CD4-positive, alpha-beta T cell treated with Interferon alpha-2 for 1 hour (primary cell): ENCODE measurements at places on chromosomes 13 and 19.
A peak's percentile ranks its signal among the peaks of the same experiment; 100 is the strongest.

DNA sequence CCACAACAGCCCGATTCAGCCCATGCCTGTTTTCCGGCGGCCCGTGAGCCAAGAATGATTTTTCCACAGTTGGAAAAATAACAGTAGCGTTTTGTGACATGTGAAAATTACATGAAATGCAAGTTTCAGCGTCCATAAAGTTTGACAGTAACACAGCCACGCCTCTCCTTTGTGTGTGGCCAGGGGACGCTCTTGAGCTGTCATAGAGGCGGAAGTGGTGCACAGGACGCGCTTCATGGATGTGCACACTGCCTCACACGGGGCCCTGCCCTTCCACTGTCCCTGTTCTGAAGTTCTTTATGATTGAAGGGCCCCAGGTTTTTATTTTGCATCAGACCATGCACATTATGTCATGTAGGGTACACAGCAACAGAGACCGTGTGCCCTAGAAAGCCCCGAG, 12.4 kb upstream of the ELAVL1 start:
- DNase-seq: peak; percentile 57

GRCh38 chr13:48496271-48497161, 36.4 kb downstream of the RCBTB2 start:
- DNase-seq: peak; percentile 20

- no peak for DNase-seq
Measured at GRCh38 chr13:50932091-50932490, 22.5 kb downstream of the RNASEH2B start.

DNA sequence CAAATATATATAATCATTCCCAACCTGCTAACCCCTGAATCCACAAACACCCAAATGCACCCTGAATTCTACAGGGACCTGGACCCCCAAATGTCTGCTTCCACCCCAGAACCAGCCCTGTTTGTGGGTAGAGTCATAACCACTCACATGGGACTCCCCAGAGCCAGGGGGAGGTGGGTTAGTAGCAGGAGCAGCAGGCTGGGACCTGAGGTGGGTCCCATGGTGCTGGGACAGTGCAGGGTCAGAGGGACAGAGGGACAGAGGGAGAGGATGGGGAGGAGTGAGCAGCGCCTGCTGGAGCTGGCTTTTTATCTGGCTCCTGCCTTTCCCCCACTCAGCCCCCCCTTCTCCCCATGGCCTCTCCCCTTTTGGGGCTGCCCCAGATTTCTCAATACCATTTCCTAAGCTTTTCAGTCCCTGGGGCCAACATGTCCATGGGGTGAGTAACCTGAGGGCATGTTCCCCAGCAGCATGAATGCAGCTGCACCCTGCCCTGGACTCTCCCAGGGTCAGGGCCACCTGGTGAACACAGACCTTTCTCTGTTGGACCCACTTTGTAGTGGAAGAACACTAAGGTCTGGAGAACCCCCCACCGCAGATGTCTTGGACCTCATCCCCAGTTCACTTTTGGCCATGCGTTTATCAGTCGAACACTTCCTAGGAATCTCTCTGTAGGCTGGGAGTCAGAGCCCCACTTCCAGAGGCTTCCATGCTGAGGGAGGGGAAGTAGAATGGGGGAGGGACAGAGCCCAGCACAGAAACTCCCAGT, at the start of gene C3:
TSS of gene C3 (minus strand) at position 282 of the 769 bp plus-strand sequence. CDS start at position 221, 61 bp downstream.
- DNase-seq: peak; percentile 53

GRCh38 chr13:96527497-96527896, 437.6 kb downstream of the HS6ST3 start:
- DNase-seq: no peak

- DNase-seq: no peak
Measured at GRCh38 chr19:50696094-50696483, 23.5 kb downstream of the SHANK1 start.

GRCh38 chr13:48220592-48220980, 12.4 kb upstream of the ITM2B start:
- no peak for DNase-seq

DNA sequence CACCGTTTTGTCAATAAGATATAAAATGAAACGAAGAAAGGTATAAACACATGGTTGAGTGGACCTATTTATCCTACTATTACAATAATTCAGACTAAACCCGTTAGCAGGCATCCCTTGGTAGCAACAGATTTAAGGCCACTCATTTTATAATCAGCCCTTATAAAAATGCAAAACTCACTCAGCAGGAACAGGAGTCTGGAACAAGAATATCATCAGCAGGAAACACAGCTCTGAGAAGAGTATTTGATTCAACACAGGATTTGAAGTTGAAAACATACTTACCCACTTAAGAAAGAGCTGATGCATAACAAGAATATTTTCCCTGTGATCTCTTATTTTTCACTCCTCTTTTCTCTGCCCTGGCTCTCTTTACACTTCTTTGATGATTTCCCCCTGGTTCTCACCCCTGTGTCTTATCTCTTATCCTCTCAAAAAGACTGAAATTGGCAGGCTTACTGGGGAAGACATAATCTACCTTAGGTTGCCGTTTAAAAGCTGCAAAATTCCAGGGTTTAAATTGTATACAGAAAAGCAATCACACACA, 1722.7 kb downstream of the SLITRK5 start:
- no peak for DNase-seq

GRCh38 chr13:99290894-99291293, 16.3 kb downstream of the GPR183 start:
- no peak for DNase-seq

GRCh38 chr19:13920940-13921747, 15.1 kb downstream of the CC2D1A start:
- DNase-seq: peak; percentile 20

DNA sequence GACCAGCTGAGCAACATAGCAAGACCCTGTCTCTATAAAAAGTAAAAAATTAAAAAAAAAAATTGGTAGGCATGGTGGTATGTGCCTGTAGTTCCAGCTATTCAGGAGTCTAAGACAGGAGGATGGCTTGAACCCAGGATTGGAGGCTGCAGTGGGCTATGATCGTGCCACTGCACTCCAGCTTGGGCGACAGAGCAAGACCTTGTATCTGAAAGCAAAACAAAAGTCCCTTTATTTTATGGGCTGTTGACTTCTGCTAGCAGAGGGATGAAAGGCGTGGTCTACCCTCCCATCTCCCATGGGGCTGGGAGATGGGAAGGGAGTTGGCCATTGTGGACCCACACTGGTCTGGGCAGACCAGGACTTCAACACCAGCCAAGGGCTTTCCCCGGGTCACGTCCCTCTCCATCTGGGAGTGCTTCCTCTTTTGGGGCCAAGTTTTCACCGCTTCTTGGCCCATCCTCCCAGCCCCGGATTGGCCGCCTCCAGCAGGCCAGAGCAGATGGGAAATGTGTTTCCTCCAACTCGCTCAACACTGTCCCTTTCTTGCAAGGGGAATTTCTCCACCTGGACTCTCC, 2.2 kb upstream of the TNFSF9 start:
- peak; percentile 37 for DNase-seq

DNA sequence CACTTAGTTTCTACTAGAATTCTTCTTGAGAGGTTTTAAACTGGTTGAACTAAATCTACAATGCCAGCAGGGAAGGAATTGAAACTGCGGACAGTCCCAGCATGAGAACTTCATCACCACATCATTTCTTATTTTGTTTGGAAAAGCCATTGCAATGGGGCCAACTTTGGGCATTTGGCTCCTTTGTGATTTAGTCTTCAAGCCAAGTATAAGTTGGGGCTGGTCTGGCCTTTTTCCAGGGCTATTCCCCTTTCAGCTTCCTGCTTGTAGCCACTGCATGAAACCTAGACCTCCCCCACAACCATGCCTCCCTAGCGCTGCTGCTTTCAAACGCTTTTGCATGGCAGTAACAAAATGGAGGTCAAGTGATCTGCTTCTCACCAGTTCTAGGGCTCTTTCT, 142.3 kb downstream of the RGCC start:
- DNase-seq: no peak

GRCh38 chr19:4316956-4317355, 12.6 kb downstream of the FSD1 start:
- no peak for DNase-seq

DNA sequence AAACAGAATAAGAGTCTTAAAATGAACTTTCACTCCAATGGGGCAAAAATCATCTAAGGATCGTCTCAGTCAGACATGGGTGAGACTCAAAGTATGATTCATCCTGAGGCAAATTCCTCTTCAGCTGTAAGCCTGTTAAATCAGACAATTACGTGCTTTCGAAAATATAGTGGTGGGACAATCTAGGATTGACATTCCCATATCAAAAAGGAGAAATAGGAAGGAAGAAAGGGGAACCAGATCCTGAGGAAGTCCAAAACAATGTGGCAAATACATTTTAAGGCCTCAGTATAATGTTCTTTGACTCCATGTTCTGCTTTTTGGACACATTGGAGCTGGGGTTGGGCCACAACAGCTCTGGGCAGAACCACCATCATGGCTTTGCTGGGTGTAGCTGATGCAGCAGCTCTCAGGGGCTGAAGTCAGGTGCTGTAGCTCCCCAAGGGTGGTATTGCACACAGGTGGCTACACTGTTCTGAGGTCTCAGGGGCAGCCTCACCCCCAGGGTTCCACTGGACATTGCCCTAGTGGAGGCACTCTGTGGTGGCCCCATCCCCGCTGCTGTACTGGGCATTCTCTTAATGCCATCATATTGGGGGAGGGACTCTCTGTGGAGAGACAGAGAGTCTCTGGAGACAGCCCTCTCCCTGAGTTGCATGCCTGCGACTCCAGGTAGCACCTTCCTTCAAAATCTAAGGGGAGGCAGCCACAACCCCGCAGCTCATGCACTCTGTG, 5.7 kb upstream of the FPR3 start:
- no peak for DNase-seq

DNA sequence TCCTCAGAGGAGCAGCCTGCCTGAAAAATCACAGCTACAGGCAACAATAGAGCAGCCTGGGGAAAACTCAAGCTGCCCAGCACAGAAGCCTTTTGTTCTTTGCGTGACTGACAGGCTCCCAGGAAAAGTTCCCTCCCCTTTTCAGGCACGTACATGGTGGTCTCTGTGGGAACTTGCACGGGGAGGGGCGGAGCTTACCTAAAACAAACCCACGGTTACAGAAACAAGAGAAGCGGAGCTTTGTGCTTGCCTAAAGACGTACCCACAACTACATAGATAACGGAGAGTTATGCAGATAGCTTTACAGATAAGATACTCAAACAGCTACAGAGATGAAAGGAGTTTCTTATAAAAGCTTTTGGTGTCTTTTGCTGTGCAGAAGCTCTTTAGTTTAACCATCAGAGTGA, 11.4 kb downstream of the ETFB start:
- peak; percentile 61 for DNase-seq

GRCh38 chr13:36979361-36980050, 19.6 kb downstream of the ALG5 start:
- DNase-seq: no peak

DNA sequence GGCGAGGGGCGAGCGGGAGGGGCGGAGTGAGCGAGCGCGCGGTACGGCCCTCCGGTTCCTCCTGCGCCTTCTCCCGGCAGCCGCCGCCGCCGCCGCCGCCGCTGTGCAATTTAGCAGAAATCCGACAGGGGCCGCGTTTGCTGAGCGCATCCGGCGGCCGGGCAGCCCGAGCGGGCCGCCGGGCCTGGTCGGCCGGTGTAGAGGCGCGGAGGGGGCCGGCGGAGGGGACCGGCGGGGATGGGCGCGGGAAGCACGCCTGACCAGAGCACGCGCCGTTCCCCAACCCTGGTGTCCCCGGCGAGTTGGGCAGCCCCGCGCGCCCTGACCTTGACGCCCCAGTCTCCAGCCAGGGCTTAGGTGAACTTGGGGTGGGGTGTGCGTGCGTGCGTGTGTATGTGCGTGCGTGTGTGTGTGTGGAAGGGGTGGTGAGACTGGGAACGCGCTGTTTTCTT, 144.5 kb upstream of the ZNF536 start:
- DNase-seq: no peak

GRCh38 chr13:65260946-65261891, 1968.9 kb downstream of the PCDH9 start:
- no peak for DNase-seq

DNA sequence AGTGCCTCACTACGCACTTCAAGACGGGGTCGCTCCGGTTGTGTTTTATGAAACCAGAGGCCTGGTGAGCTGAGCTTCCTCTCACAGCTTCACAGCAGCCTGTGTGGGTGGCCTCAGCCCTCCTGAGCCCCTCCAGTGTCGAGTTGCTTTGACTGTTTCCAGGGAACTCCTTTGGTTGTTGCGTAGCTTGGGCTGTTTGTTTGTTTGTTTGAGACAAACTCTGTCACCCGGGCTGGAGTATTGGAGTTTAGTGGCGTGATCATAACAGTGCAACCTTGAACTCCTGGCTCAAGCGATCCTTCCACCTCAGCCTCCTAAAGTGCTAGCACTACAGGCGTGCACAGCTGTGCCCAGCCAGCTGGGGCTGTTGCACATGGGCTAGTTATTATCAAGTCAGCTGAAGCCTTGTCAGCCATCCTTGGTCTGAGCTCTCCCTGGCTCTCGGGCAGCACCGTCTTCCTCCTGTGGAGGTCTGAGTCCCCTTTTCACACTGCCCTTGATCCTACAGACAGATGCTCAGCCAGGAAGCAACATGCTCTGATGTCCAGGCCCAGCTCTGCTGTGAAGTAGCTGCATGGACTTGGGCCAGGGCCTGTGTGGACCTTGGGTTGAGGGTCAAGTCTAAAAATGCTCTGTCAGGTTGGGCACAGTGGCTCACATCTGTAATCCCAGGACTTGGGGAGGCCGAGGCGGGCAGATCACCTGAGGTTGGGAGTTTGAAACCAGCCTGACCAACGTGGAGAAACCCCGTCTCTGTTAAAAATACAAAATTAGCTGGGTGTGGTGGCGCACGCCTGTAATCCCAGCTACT, 10.2 kb downstream of the DOT1L start:
- no peak for DNase-seq

GRCh38 chr13:55483626-55484158, 1657.0 kb upstream of the PRR20A start:
- DNase-seq: no peak

- peak; percentile 89 for DNase-seq
Measured at GRCh38 chr19:39401549-39402345, 4.9 kb upstream of the ZFP36 start.

DNA sequence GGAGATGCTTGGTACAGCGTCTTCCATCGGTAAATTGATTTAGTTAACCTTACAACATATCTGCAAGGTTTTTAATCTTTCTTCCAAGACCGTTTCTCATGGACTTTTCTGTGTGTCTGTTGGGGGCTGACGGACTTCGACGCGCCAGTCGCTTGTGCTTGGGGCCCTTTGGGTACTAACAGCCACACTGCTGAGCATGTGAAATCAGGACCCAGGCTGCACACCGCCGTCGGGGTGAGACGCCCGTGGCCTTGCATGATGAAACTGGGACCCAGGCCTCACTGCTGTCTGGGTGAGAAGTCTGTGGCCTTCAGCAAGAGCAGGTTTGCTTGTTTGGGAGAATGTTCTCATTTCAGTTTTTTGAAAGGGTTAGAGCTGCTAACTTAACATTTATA, 9.8 kb downstream of the ATP4B start:
- DNase-seq: no peak

GRCh38 chr13:40113643-40114304, 458.3 kb downstream of the COG6 start:
- no peak for DNase-seq

- DNase-seq: peak; percentile 40
Measured at GRCh38 chr13:48078251-48078656, 16.6 kb downstream of the MED4 start.

DNA sequence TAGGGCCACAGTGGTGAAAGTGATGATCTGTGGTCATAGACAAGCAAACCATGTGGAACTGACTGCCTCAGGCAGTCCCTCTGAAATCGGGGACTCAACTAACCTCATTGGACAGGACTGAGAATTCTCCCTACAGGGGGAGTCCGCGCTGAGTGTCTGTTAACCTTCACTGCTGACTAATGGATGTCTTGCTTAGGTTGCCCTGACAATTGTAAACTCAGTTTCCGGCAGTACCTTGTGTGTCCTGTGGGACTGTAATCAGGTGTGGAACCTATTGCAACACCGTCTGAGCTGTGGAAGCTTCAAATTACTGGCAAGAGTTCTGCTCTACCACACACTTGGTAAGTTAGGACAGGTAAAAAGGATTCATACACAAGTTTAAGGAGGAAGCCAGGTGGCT, 21.8 kb downstream of the ZNF77 start:
- no peak for DNase-seq
